A375 (cell line): ENCODE measurements at places on chromosomes 13 and 19. TPM values are rescaled to one million over a fixed set of nuclear protein-coding genes. Genes with fewer than 3 reads are reported as not detected.

The CPT1C gene
- 3.8 and 9.1 TPM in 2 replicates for total RNA-seq

The CYP4F12 gene
- 0.53 and 1.2 TPM in 2 replicates for total RNA-seq

The N4BP2L1 gene
- 1.6 and 2.8 TPM in 2 replicates for total RNA-seq

The PIP5K1C gene
- 9.5 and 11.2 TPM in 2 replicates for total RNA-seq

The ZNF90 gene
- total RNA-seq = 5.9 and 8.6 TPM in 2 replicates

The QPCTL gene
- total RNA-seq = 15.0 and 18.7 TPM in 2 replicates

The ERCC1 gene
- total RNA-seq = 218 and 262 TPM in 2 replicates

The CARM1 gene
- total RNA-seq = 44.2 and 53.4 TPM in 2 replicates

The CACNG8 gene
- 2.3 and 2.6 TPM in 2 replicates for total RNA-seq

The ZNF583 gene
- total RNA-seq = 2.5 and 2.9 TPM in 2 replicates

The OR10H1 gene
- total RNA-seq = not detected in 2 replicates

The YIF1B gene
- total RNA-seq = 87.1 and 99.9 TPM in 2 replicates

The TNFSF13B gene
- total RNA-seq = 2.0 and 2.3 TPM in 2 replicates

The SIGLEC10 gene
- not detected in 2 replicates for total RNA-seq

The RPS5 gene
- total RNA-seq = 4,542 and 4,656 TPM in 2 replicates

The CYP2A6 gene
- total RNA-seq = not detected in 2 replicates

The NANOS3 gene
- total RNA-seq = not detected in 2 replicates

The LRRC8E gene
- total RNA-seq = 11.6 and 14.7 TPM in 2 replicates

The ZNF573 gene
- 5.8 and 8.4 TPM in 2 replicates for total RNA-seq

The ALOX5AP gene
- not detected in 2 replicates for total RNA-seq

The SSC5D gene
- 0.53 and 0.93 TPM in 2 replicates for total RNA-seq

The CUL4A gene
- 155 and 156 TPM in 2 replicates for total RNA-seq

The SMIM24 gene
- not detected in 2 replicates for total RNA-seq

The SIGLEC5 gene
- total RNA-seq = not detected in 2 replicates

The CNOT3 gene
- 26.0 and 31.0 TPM in 2 replicates for total RNA-seq
